Amniotic epithelial cell (primary cell): ENCODE measurements at places on chromosomes 7 and 10.
A peak's percentile ranks its signal among the peaks of the same experiment; 100 is the strongest.

GRCh38 chr7:21352540-21353387, 75.1 kb upstream of the SP4 start:
- DNase-seq: no peak

GRCh38 chr7:24732646-24733413, 24.4 kb downstream of the GSDME start:
- DNase-seq: peak; percentile 70

DNA sequence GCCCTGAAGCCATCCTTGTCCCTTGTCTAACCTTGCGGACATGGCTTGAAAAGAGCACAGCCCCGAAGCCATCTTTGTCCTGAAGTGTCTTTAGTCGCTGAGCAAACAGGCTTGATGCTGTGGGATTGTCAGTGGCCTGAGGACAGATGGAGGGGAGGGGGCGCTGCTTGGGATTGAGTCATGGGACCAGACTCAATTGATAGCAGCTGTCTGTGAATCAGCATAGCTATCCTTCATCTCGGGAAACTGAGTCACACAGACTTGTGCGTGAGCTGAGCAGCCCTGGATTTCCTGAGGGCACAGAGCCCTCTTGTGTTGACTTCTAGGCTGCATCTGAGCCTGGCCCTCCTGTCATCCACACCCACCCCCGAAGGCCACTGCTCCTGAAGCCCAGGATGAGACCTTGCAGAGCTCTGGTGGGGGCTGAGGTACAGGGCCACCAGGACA, 14.4 kb downstream of the MYO1G start:
- DNase-seq: no peak

DNA sequence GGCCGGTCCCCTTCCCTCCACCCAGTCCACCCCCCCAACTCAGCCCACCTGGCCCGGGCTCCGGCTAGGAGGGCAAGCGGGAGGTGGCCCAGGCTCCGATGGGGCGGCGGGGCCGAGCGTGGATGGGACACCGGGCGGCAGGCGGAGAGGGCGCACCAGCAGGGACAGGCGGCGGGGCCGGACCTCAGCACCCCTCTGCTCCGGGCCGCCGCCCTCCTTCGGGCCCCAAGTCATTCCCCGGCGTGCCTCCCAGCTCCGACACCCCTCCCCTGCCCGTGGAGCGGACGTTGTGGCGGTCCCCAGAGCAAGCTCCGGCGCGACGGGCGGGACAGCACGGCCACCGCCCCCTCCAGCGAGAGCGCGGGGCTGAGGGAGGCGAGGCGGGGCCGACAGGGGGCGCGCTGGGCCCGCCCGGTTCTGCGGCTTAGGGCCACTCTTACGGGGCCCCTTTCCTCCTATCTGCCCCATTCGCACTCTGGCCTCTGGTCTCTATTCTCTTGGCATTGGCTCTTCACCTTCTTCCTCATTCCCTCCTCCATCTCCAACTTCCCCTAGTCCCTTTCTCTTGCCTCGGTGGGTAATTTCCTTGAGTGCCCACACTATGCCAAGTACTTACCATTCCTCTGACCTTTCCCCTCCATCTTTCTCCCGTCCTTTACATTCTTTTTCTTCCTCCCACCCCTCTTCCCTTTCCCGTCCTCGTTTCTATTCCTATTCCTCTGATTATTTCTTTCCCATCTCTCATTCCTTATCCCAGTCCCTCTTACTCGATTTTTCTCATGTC, 701 bp upstream of the GBX1 start:
- DNase-seq: no peak

DNA sequence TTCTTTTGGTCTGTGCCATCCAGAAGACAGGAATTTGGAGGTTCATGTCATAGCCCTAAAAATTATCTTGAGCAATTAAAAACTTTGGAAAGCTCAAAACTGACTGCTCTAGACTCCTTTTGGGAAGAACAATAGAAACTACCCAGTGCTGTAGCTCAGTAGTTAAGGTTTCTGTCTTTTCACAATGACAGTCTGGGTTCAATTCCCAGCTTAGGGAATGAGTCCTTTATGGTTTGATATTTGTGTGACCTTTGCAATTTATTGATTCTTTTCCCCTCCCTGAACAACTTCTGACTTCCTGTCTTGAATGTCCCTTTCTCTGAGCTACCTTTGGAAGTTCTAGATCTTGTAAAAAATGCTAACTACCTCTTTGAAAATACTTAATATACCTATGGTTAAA, 603.3 kb upstream of the IGFBP3 start:
- no peak for DNase-seq

- DNase-seq: no peak
These were observed 6.9 kb upstream of the GOLGA7B start for GRCh38 chr10:97842656-97843280.

DNA sequence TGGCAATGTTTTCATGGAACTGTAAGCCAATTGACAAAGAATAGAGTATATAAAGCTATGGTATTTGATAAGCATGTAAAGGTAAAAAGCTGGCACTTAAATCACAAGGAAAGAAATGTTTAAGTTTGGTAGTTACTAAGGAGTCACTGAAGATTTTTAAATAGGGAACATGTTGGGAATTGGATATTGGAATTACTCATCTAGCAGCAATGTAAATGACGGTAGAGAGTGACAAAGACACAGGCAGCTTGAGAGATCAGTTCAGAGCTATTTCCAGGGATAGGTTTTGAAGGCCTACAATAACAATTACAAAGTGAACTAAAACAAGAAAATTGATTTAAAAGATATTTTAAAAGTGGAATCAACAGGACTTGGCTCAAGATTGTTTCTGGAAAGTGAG, 36.8 kb downstream of the SP8 start:
- no peak for DNase-seq

DNA sequence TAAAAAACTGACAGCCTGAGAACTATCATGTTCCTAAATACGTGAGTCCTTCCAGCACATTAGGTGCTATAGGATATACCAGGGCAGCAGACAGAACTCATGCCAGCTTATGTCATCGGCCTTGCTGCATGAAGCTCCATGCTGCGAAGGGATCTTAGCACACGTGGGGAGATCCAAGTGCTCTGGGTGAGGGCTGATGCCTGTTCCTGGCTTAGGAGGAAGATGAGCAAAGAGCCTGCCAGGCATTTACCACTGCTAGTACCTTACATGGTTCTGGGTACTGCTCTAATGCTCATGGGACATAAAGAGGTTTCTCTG, 43.2 kb downstream of the SVIL start:
- DNase-seq: no peak

GRCh38 chr7:91846436-91846835, 34.1 kb downstream of the MTERF1 start:
- peak; percentile 23 for DNase-seq

GRCh38 chr10:15871823-15872222, 11.5 kb upstream of the MINDY3 start:
- DNase-seq: no peak

DNA sequence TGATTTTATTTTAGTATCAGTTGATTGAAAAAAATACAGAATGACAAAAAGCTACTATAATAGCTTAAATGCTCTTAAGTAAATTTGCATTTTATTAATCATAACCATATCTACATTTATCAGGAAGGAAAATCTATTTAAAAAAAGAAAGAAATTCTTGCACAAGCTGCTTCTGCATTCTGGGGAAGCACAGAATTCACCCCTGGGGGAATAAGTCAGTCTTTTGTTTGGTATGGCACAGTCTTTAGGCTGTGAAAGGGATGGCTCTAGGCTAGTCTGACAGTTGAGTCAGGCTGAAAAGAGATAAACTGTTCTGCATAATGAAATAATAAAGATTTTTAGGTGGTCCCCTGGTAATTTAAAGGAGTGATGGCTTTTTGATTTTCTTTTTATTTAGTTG, 37.9 kb downstream of the HTR7 start:
- no peak for DNase-seq

GRCh38 chr10:116787053-116787659, 44.8 kb upstream of the HSPA12A start:
- no peak for DNase-seq

DNA sequence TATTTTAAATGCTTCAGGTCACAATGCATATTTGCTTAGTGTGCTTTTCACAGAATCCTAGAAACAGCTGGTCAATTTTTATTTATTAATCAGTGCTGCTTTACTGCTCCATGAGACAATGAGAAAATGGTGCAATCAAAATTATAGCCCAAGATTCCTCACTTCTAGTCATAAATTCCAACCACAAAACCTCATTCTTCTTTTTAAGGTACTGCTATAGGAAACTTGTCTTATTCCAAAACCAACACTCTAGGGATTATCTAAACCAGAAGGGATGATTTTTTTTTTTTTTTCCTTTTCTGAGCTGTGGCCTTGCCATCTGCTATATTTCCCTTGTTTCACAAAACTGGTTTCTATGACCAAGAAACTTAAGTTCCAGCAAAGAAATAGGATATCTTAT, 64.0 kb upstream of the SEMA3A start:
- peak; percentile 39 for DNase-seq

DNA sequence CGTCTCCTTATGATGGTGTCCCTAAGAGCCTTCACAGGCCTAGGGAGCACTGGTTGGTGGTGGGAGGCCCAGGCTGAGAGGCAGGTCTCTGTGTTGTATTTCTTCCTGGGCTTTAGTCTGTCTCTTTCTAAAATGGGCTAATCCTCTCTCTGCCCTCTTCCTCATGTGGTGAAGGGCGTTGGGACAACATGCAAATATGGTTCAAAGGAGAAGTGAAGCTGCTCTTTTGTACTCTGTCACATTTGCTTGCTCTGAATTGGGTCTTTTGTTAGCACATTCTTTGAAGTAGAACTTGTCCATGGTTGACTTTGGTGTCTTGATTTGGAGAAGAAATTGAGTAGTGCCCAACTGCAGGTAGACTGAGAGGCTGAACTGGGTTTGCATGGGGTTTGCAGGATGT, 814 bp downstream of the HK1 start:
- DNase-seq: no peak

DNA sequence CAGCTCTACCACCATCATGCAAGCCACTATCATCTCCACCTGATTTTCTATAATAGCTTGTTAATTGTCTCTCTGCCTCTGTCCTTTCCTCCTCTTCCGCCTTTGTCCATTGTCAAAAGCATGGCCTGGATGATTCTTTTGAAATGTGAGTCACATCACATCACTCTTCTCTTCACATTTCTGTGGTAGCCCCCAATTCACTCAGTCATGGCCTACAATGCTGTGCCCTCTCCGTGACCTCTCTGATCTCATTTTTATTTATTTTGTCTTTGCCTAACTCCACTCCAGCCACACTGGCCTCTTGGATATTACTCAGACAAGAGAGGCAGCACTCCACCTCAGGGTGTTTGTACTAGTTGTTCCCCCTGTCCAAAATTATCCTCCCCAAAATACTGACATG, 4.9 kb upstream of the ABCB4 start:
- peak; percentile 13 for DNase-seq

DNA sequence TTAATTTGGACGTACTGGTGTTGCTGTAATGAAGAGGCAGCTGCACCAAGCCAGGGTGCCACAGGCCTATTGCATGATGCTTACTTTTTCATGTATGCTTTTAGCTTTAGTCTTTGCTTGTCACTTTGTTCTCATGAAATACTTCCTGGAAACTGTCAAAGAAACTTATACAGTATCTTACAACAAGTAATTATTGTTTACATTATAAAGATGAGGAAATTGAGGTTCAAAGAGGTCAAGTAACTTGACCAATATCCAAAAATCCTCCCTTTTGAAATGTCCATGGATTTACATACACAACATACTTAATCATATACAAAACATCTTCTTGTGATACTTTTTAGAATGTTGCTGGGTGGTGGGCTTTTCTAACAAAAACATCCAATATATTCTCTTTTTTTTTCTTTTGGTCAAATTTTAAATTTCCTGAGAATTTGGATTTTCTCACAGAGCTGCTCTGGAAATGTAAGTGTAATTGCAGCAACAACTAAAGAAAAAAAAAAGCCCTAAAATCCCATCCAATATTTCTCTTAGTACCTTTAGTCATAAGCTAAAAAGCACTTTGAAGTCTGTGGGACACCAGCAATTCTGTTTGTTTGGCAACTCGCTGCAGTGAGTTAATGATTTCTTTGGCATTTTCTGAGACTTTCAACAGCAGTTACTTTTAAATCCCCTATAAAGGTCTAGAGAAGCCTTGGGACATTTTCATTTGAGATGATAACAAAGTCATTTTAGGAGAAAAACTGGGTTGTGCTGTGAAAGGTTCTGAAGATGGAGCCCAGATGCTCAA, 500.6 kb upstream of the IGFBP3 start:
- no peak for DNase-seq

DNA sequence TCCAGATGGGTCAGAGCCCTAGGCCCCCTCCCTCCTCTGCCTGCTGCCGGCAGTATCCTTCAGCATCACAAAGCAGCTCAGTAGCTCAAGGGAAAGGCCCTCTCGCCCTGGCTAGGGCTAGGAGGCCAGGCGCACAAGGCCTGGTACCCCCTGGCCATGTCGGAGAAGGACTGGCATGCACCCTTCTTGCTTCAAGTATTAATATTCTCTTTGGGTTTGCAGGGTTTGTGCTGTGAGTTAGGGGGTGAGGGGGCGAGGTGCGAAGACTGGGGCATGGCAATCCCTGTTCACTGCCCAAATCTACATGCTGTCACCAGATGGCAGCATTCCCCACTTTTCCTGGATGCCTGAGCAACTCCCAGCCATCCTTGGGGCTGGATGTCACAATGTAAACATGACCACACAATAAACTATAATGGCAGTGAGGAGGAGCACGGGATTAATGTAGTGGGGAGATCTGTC, 105.2 kb downstream of the NEURL1 start:
- DNase-seq: peak; percentile 78

GRCh38 chr7:141495057-141495456, 56.2 kb upstream of the AGK start:
- DNase-seq: no peak

DNA sequence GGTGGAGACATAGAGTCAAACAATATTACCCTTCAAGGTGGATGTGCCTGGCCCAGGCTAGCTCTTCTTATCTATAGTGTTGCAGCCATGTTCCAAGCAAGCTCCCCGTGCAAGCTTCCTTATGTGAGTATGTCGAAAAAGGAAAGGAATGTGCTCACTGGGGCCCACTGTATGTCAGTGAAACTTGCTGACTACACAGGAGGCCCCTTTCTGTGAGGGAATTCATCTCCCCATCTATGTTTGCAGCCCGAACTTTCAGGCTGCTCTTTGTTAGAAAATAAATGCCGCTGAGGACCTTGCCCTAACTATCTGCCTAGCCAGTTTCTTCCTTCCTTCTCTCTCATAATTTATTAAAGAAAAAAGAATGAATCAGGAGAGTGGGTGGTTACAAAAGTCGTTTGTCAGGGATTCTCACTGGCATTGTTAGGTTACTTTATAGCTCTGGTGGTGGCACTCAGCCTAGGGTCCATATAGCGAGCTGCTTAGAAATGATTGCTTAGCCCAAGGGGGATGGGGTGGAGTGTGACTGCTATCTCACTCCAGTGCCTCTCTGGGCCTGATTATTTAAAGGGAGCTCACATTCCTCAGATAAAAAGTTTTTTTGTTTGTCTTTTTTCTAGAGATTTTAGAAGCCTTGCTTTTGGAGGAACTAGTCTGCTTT, 302.1 kb downstream of the ABCA13 start:
- no peak for DNase-seq
